ENCODE measurements at places on chromosomes 5 and 9. TPM values are rescaled to one million over a fixed set of nuclear protein-coding genes. Genes with fewer than 3 reads are reported as not detected.

CCL27 gene
- total RNA-seq: not detected

PCDHGB1 gene
- total RNA-seq: 2.4 TPM

IFNA21 gene
- not detected for total RNA-seq

FCHO2 gene
- total RNA-seq: 12.1 TPM

GRCh38 chr9:6692881-6693361 is 47.4 kb upstream of the GLDC start:
- H3K4me1 ChIP-seq: no peaks in the 10 kb centered on the region
- no peak for DNase-seq
- H3K27ac ChIP-seq: no peak overlapping the region
- H3K36me3 ChIP-seq: no peaks in the 10 kb centered on the region

DNA sequence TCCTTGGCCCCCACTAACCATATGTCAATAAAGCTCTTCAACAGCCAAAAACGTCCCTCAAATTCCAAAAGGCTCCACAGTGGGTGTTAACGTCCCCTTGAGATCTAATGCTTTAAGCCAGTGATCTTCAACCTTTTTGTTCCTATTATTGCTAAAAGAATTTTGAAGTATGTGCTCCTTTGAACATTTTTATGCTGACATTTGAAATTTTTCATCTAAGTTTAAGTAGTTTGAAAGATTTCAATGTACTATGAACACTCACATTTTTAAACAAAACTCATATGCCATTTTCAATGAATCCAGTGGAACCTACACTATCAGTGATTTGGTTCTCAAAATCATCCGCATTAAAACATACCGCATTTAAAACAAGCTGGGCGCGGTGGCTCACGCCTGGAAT is 29.9 kb downstream of the AUH start:
- peaks cover 7% of the 10 kb centered on the region for H3K36me3 ChIP-seq
- H3K27me3 ChIP-seq: no peaks in the 10 kb centered on the region
- H3K27ac ChIP-seq: no peak overlapping the region
- no peak for DNase-seq

- H3K36me3 ChIP-seq: peaks cover 6% of the 10 kb centered on the region
- no peaks in the 10 kb centered on the region for H3K4me1 ChIP-seq
- H3K4me3 ChIP-seq: no peak overlapping the region
- no peak for DNase-seq
These were observed 22.9 kb downstream of the GFPT2 start for GRCh38 chr5:180330270-180330648.

DNA sequence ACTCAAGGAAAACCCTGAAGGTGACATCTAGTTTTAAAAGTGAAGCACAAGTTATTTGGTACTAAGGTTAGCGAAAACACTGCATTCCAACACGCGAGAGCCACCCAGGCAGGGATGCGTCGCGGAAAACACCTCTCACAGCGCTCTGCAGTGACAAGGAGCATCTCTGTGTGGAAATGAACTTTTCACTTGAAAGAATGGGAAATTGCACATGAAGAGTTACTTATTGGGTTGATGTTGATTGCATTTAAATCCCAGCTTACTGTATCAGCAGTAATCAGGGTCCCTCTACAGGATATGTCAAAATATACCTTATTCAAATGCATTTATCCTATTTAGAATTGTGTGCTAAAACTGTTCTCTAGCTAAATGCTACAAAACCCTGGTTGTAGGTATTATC is 144.4 kb downstream of the BNC2 start:
- H3K27me3 ChIP-seq: no peaks in the 10 kb centered on the region
- H3K4me1 ChIP-seq: no peaks in the 10 kb centered on the region
- H3K27ac ChIP-seq: peak overlapping the region; percentile 88
- H3K4me3 ChIP-seq: no peak overlapping the region
- H3K36me3 ChIP-seq: no peaks in the 10 kb centered on the region
- DNase-seq: no peak

- no peak for DNase-seq
- H3K4me3 ChIP-seq: no peak overlapping the region
- H3K36me3 ChIP-seq: no peaks in the 10 kb centered on the region
- H3K4me1 ChIP-seq: peaks cover 17% of the 10 kb centered on the region
- no peaks in the 10 kb centered on the region for H3K27me3 ChIP-seq
These were observed 41.9 kb upstream of the RNF38 start for GRCh38 chr9:36441966-36442365.

- H3K4me1 ChIP-seq: no peaks in the 10 kb centered on the region
- no peaks in the 10 kb centered on the region for H3K36me3 ChIP-seq
- DNase-seq: no peak
- H3K4me3 ChIP-seq: peak overlapping the region; percentile 38
- H3K27ac ChIP-seq: no peak overlapping the region
- H3K27me3 ChIP-seq: no peaks in the 10 kb centered on the region
These were observed 234.3 kb upstream of the TMEM161B start for GRCh38 chr5:88503041-88503345.

DNA sequence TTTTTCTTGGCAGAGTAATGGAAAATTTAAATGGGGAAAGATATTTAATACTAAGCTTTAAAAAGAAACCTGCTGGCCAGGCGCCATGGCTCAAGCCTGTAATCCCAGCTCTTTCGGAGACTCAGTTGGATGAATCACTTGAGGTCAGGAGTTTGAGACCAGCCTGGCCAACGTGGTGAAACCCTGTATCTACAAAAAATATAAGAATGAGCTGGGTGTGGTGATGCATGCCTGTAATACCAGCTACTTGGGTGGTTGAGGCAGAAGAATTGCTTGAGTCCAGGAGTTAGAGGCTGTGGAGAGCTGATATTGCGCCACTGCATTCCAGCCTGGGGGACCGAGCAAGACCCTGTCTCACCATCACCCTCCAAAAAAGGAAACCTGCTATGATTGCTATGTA is 32.8 kb downstream of the TUT7 start:
- H3K27ac ChIP-seq: no peak overlapping the region
- H3K36me3 ChIP-seq: peaks cover 91% of the 10 kb centered on the region
- no peaks in the 10 kb centered on the region for H3K4me1 ChIP-seq
- no peaks in the 10 kb centered on the region for H3K27me3 ChIP-seq

DNA sequence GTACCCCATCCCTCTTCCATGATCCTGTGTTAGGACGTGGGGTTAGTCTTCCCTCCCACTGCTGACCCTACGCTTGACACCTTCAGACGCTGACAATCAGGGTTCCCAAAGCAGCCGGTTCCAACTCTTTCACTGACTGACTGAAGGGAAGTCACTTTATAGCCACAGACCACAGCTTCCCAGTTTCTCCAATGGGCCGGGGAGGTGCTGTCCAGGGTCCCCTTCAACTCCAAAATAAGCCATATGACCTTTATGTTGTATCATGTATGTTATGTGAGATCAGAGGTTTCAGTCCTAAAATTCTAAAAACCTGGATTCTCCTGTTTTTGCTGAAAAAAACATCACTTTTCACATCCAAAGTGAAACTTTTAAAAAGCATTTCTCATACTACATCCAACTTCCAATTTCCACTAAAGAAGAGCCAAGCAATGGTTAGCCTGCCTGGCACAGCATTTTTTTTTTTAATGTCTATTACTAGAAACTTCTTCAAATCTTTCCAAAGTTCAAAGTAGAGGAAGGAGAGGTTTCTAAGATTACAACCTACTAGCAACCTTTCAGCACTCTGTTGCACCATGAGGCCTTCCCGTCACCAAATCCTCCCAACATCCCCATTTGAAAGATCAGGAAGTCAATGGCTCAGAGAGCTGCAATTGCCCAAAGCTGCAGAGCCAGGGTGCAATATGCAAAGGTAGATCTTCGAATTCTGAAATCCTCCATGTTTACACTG is 5.2 kb downstream of the EPB41L4B start:
- no peak overlapping the region for H3K4me3 ChIP-seq
- DNase-seq: no peak

GRCh38 chr9:134545215-134545542 is 96.4 kb upstream of the COL5A1 start:
- H3K4me3 ChIP-seq: no peak overlapping the region
- H3K27me3 ChIP-seq: no peaks in the 10 kb centered on the region
- DNase-seq: no peak
- no peak overlapping the region for H3K27ac ChIP-seq

GRCh38 chr5:160185626-160186360 is 43.5 kb upstream of the FABP6 start:
- H3K27ac ChIP-seq: no peak overlapping the region
- no peaks in the 10 kb centered on the region for H3K27me3 ChIP-seq
- peaks cover 17% of the 10 kb centered on the region for H3K4me1 ChIP-seq
- no peaks in the 10 kb centered on the region for H3K36me3 ChIP-seq

DNA sequence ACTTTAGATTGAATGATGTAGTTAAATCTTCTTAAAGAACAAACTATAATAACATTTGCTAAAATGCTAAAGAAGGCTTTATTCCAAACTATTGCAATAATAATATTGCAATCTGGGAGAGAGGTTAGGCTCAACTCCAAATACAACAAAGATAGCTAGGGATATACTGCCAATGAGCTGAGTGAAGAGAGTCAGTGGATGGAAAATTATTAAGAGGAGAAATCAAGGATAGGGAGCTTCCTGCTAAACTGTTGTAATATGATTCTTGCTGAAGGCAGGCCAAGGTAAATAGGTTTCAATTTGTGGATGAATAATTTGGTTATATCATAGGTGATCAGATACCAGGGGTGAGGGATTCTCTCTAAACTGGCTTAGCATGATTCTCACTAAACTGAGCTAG is 1651.5 kb downstream of the EFNA5 start:
- H3K27me3 ChIP-seq: no peaks in the 10 kb centered on the region
- no peak overlapping the region for H3K27ac ChIP-seq
- H3K36me3 ChIP-seq: no peaks in the 10 kb centered on the region
- DNase-seq: no peak
- no peaks in the 10 kb centered on the region for H3K4me1 ChIP-seq

- DNase-seq: no peak
- H3K27me3 ChIP-seq: no peaks in the 10 kb centered on the region
- H3K27ac ChIP-seq: no peak overlapping the region
- no peaks in the 10 kb centered on the region for H3K4me1 ChIP-seq
- no peak overlapping the region for H3K4me3 ChIP-seq
These were observed 403.0 kb downstream of the ARHGEF28 start for GRCh38 chr5:74028976-74029375.

DNA sequence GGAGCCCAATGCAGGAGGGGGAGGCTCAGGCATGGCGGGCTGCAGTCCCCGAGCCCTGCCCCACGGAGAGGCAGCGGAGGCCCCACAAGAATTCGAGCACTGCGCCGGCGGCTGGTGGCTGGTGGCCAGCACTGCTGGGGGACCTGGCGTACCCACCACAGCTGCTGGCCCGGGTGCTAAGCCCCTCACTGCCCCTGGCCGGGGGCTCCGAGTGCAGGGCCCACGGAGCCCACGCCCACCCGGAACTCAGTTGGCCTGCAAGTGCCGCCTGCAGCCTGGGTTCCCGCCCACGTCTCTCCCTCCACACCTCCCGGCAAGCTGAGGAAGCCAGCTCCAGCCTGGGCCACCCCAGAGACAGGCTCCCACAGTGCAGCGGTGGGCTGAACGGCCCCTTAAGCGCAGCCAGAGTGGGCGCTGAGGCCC is 780.3 kb downstream of the DTWD2 start:
- H3K4me3 ChIP-seq: no peak overlapping the region
- H3K36me3 ChIP-seq: no peaks in the 10 kb centered on the region
- H3K27me3 ChIP-seq: no peaks in the 10 kb centered on the region
- no peaks in the 10 kb centered on the region for H3K4me1 ChIP-seq

DNA sequence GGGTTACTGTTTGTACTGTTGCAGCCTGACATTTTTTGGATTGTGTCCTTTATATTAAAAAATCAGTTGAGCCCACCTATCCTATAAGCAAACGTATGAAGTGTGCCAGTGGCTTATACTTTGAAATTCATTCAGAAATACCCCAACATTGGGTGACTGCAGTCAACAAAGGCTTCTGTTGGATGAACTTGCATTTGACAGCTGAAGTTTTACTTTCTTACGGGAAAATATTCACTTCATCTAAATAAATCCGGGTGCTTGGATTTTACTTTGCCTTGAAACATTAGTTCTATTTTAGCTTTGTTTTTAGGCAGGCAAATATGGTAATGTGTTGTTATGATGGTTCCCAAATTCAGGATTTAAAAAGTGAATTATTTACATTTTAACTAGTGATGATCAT is 21.7 kb downstream of the EXOSC2 start:
- peak overlapping the region; percentile 95 for H3K4me3 ChIP-seq
- H3K36me3 ChIP-seq: no peaks in the 10 kb centered on the region
- peak overlapping the region; percentile 95 for H3K27ac ChIP-seq
- no peaks in the 10 kb centered on the region for H3K27me3 ChIP-seq
- H3K4me1 ChIP-seq: no peaks in the 10 kb centered on the region

DNA sequence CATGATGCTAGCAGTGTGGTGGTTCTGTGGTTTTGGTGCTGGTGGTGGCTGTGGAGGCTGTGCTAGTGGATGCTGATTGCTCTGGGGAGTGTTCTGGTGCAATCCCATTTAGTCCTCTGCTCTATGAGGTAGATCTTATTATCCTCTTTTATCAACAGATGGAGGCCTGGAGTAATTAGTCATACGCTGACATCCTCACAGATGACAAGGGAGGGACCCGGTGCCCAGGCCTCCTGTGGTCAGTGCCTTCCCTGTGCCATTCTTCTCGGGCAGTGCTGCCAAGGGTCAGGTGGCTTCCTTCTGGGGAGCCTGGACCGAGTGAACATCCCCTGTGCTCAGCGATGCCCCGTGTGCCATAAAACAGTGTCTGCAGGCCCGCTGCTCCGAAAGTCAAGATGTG is 74.5 kb downstream of the COL5A1 start:
- H3K36me3 ChIP-seq: no peaks in the 10 kb centered on the region
- no peak for DNase-seq
- H3K4me3 ChIP-seq: no peak overlapping the region
- no peaks in the 10 kb centered on the region for H3K27me3 ChIP-seq

- H3K27me3 ChIP-seq: no peaks in the 10 kb centered on the region
- no peak for DNase-seq
- no peaks in the 10 kb centered on the region for H3K4me1 ChIP-seq
- H3K36me3 ChIP-seq: peaks cover 7% of the 10 kb centered on the region
- no peak overlapping the region for H3K27ac ChIP-seq
These were observed 28.4 kb downstream of the TENT2 start for GRCh38 chr5:79640571-79641055.

GRCh38 chr5:159198063-159199036 is 11.0 kb downstream of the RNF145 start:
- H3K4me1 ChIP-seq: no peaks in the 10 kb centered on the region

DNA sequence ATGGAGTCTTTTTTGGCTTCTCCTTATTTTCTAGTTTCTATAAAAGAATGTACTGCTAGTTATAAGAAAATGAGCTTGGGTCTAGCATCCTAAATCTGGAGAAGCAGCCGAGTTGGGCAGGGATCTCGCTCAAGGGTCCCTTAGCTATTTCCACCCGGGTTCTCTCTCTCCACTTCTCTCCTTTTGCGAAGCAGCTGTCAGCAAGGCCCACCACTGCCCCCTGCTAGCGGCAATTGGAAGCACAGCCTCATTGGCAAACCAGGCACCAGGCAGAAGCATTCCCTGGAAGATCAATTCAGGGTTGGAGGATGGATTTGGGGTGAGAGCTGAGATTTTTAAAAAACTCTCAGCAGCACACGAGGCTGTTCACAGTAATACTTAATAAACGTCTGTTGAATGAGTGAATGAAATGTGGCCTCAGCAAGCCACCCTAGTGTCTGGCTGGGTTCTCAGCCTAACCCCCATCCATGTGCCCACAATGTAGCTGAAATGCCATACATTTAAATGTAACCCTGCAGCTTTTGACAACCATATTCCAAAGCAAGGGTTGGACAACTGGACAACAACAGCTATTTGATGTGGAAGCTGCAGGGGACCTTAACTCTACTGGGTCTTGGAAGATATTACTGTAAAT is 34.6 kb upstream of the TNIP1 start:
- H3K27me3 ChIP-seq: no peaks in the 10 kb centered on the region
- DNase-seq: peak; percentile 77
- H3K36me3 ChIP-seq: peaks cover 78% of the 10 kb centered on the region
- H3K27ac ChIP-seq: peak overlapping the region; percentile 10

All from right atrium auricular region (tissue), 2 donors.